Activated CD4-positive, alpha-beta T cell treated with anti-CD3 and anti-CD28 coated beads, Interleukin-2, amount 10 ng/mL, durations not matched to agents 7 days and 5 days (primary cell): ENCODE measurements at places on chromosomes 6 and 20. TPM values are rescaled to one million over a fixed set of nuclear protein-coding genes. Genes with fewer than 3 reads are reported as not detected.

DNA sequence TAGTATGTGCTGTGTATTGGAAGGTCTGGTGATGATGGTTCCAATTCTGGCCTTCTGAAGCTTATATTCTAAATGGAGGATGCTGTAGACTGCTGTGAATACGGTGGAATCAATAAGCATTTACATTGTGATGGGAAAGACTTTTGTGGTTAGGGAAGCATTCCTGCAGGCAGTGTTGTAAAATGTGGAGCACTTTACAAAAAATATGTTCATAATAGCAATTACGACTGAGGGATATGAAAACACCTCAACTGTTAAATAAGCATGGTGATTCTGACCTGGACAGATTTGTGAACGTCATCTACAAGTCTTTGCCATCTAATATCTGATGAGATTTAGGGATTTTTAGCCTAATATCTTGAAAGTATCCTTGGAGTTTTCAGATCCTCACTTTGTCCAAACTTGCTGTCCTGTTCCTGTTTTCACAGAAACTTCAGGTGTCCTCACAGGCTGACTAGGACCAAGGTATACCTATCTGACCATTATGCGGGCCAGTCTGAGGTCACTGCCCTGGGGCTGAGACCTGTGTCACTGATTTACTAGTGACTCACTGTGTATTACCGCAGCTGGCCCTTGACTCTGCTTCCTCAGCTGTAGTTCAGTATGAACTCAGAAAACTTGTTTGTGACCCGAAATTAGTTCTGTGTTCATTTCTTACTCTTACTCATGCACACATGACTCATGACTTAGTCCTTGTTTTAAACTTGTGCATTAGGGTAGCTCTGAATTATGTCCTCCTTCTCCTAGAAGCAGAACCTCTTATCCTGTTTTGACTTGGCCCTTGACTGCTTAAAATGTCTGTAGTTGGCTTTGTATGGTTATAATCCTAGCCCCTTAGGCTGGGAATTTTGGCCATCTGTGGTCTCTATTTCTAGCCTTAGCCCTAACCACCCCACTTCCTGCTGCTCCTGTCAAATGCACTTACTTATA, 343.0 kb downstream of the CDKAL1 start:
- DNase-seq: no peak
- H3K27me3 ChIP-seq: no peaks in the 10 kb centered on the region
- H3K4me3 ChIP-seq: no peak overlapping the region
- H3K36me3 ChIP-seq: peaks cover 5% of the 10 kb centered on the region
- no peak overlapping the region for H3K27ac ChIP-seq
- peaks cover 6% of the 10 kb centered on the region for H3K4me1 ChIP-seq

DNA sequence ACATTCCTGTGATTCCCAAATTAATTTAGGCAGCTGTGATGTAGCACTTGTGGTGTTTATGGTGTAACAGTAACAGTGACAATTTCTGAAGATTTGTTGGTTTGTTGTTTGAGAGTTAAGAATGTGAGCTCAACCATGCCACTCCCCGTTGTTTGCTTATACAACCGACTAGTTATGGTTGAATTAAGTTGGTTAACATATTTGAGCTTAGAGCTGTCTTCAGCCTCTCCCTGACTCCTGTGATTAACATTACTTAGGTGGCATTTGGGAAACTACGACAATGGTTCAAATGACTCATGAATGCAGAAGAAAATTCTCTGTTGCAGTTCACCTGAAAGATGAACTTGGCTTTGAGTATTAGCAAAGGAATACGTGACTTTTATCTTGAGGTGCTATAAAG, 35.9 kb upstream of the PRL start:
- no peak for DNase-seq
- H3K27ac ChIP-seq: no peak overlapping the region
- peaks cover 1% of the 10 kb centered on the region for H3K4me1 ChIP-seq
- no peaks in the 10 kb centered on the region for H3K36me3 ChIP-seq
- no peak overlapping the region for H3K4me3 ChIP-seq

DNA sequence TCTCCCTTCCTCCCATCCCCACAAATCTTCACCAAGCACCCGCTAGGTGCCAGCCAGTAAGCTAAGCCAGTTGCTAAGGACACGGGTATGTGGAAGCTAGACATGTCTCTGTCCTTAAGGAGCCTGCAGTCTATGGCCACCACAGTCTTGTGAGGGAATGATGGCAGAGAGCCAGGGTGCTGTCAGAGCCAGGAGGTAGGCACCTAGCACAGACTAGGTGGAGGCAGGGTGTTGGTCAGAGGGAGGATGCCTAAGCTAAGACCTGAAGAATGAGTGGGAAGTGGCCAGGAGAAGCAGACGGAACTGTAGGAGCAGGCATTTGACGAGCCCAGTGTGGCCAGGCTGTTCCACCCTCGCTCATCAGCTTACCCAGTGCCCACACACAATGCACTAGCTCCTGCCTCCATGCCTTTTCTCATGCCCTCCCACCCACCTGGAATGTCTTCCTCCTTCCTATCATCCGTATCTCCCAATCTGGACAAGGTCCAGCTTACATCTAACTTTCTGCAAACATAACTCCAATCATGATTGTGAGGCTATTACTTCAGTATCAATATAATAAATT, 125.6 kb downstream of the FOXC1 start:
- no peak for DNase-seq
- no peaks in the 10 kb centered on the region for H3K4me1 ChIP-seq
- H3K27ac ChIP-seq: no peak overlapping the region
- H3K36me3 ChIP-seq: peaks cover 3% of the 10 kb centered on the region

ZNF311 gene
- 0.65 TPM for total RNA-seq

WFDC5 gene
- not detected for total RNA-seq

DNA sequence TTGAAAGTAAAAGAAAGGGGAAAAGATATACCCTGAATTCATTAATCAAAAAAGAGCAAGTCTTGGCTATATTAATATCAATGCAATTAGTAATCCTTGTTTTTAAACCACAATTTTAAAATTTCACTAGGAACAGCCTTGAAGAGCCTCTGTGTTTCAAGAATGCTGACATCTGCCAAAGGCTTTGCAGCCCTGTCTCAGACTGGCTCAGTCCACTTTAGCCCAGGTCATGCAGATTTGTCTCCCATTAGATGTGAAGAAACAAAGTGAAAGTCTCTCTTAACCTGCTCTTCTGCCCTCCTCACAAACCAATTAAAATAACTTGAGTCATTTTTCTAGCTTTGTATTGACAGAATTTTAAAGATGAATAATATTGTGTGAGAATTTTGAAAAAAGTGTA, 102.7 kb upstream of the CARMIL1 start:
- no peak overlapping the region for H3K4me3 ChIP-seq
- H3K4me1 ChIP-seq: peaks cover 47% of the 10 kb centered on the region
- DNase-seq: no peak
- H3K27ac ChIP-seq: no peak overlapping the region
- peaks cover 3% of the 10 kb centered on the region for H3K36me3 ChIP-seq
- peaks cover 2% of the 10 kb centered on the region for H3K27me3 ChIP-seq

DNA sequence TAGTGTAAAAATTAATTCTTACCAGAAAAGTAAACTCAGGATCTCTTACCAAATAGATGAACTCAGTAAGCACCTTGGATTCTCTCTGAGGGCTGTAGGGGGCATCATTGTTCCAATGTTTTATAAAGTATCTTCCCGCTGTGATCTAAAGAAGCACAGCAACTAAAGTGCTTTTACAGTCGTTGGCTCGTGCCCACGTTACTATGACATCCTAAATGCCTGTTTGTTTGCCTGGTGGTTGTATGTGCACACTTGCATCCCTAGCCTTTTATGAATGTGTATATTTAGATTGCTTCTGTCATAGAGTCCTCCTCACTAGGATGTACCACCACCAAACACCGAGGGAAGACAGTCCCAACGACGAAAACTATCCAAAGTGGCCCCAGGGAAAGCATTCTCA, 34.5 kb downstream of the SLX4IP start:
- H3K4me3 ChIP-seq: no peak overlapping the region
- no peak overlapping the region for H3K27ac ChIP-seq
- peaks cover 17% of the 10 kb centered on the region for H3K4me1 ChIP-seq
- H3K27me3 ChIP-seq: no peaks in the 10 kb centered on the region

DNA sequence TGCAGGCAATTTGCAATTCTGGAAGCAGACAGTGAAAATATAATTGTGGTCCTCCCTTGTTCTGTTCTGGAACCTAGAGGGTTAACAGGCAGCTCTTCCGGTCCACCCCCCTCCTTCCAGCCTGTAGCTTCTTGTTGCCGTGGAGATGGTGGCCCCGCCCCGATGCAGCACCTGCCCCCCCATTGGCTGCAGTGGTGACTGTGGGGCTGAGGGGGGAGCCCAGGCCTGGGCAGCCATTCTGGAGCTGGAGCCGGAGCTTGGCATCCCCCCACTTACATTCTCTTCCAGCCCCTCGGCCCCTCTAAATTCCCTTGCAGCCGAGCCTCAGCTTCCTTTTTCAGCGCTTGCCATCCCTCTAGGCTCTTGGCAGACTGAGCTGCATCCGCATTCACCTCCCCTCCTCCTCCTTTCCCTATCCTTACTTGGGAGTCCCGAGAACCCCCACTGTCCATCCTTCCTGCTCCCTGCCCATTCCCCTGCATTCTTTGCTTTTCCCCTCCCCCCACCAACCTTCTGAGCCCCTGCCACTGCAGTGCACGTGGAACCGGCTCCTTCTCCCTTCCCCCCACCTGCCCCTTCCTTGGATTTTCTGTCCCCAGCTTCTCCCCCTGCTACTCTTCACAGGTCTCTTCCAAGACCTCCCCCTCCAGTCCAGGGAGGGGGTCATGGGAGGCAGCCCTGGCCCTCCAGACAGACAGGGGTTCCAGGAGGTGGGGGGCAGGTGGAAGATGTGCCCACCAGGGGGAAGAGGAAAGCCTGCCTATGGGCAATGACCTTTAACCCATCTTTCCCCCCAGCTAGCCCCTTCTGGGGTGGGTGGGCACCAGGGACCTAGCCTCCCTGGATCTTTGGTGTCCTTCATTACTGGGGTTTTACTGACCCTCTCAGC, 11.4 kb downstream of the SYNGAP1 start:
- H3K27me3 ChIP-seq: no peaks in the 10 kb centered on the region
- DNase-seq: peak; percentile 89
- peaks cover 67% of the 10 kb centered on the region for H3K4me1 ChIP-seq
- H3K27ac ChIP-seq: peak overlapping the region; percentile 93
- H3K4me3 ChIP-seq: peak overlapping the region; percentile 83

SRMS gene
- total RNA-seq: not detected
